Mesothelial cell of epicardium (in vitro differentiated cells): ENCODE measurements at places on chromosomes 16 and 17. TPM values are rescaled to one million over a fixed set of nuclear protein-coding genes. Genes with fewer than 3 reads are reported as not detected.

DNA sequence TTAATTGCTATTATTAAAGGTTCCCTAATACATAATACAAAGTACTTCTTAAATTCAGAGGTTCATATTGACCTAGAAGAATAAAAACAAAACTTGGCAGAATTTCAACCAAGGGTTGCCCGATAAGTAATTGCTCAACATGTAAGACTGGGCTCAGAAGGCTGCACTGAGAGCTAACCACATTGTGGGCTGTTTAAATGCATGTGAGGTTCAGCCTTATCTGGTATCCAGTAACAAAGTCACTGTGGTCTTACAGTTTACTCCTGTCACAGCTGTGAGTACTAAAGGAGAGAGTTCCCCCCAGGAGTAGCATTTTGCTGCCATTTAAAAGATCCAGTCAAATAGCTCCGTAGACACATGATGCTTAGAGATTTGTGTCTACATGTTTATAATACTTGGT lies 1.6 kb upstream of the DHRS11 start:
- no peak for DNase-seq
- H3K27me3 ChIP-seq = no peaks in the 10 kb centered on the region
- peaks cover 18% of the 10 kb centered on the region for H3K4me1 ChIP-seq
- no peak overlapping the region for H3K27ac ChIP-seq

DNA sequence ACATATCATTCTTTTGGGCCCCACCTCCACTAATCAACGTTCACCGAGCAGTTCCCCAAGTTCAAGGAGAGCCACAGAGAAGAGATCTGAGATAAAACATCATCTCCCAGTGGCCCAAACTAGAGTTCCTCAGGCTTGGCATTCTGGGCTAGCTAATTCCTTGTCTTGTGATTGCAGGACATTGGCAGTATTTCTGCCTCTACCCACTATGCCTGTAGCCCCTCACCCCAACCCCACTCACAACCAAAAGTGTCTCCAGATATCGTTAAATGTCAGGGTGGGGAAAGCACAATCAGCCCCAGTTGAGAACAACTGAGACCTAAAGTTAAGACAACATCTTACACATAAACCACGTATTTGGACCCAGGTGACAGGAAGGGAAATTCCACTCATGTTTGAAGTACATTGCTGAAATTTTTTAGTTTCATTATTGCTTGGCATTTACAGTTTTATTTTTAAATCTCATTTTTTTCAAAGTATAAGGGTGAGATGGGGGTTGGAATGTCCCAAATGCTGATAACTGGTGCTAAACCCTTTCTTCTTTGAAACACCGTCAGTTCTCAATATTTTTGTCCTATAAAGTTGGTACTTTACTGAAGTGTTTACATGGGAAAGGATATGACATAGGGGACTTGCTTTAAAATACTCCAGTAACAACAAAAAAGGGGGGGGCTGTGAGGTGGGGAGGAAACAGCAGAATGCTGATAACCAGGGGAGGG lies 13.6 kb downstream of the ZC3H7A start:
- H3K36me3 ChIP-seq = peaks cover 10% of the 10 kb centered on the region
- H3K27me3 ChIP-seq = no peaks in the 10 kb centered on the region
- peak overlapping the region; percentile 20 for H3K4me3 ChIP-seq
- no peak for DNase-seq
- peak overlapping the region; percentile 97 for H3K27ac ChIP-seq

GRCh38 chr16:76303637-76304314 lies 26.6 kb downstream of the CNTNAP4 start:
- H3K27ac ChIP-seq = no peak overlapping the region
- no peaks in the 10 kb centered on the region for H3K4me1 ChIP-seq
- no peak for DNase-seq
- H3K36me3 ChIP-seq = no peaks in the 10 kb centered on the region

DNA sequence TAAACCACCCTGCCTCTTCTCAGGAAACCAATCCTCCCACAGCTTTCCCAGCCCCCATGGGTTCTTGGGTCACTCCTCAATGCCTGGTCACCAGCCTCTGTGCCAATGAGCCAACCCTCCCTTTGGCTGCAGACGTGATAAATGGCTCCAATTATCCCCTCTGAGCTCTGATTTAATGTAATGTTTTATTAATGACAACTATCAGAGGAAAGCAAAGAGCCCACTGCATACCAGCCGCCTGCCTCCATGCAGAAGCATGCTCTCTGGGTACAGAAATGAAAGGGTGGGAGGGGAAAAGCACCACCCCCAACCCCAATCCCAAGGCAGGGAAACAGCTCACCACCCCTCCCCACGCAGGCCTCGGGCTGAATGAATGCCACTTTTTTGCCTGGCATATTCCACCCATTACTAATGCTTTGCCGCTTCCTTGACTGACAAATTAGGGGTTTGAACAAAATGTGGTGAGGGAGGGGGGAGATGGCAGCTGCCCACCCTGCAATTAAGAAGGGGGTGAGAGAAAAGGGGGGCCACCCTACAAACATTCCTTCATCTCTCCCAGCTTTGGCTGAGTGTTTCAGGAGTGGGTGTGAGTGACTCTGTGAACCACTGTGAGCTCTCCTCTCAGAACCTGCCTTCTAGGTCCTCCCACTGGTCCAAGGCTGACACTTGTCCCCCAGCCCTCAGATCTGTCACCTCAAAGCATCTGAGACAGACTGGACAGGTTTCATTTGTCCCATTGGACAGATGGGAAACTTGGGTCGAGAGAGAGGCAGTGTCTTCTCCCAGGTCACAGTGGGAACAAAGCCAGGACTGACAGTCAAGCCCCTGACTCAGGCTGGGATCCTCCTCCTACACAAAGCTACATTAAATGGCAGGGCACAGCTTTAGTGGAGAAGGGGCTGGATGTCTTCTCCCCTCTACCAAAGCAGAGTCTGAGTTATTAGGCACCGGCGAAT lies 161.5 kb downstream of the TMEM132E start:
- H3K27ac ChIP-seq = no peak overlapping the region
- peaks cover 33% of the 10 kb centered on the region for H3K27me3 ChIP-seq
- H3K4me3 ChIP-seq = no peak overlapping the region
- no peaks in the 10 kb centered on the region for H3K4me1 ChIP-seq

- H3K27me3 ChIP-seq = no peaks in the 10 kb centered on the region
- H3K27ac ChIP-seq = no peak overlapping the region
- peaks cover 14% of the 10 kb centered on the region for H3K4me1 ChIP-seq
- H3K36me3 ChIP-seq = peaks cover 2% of the 10 kb centered on the region
- no peak overlapping the region for H3K4me3 ChIP-seq
Observed at GRCh38 chr16:78633551-78633950, 534.1 kb downstream of the WWOX start.

DNA sequence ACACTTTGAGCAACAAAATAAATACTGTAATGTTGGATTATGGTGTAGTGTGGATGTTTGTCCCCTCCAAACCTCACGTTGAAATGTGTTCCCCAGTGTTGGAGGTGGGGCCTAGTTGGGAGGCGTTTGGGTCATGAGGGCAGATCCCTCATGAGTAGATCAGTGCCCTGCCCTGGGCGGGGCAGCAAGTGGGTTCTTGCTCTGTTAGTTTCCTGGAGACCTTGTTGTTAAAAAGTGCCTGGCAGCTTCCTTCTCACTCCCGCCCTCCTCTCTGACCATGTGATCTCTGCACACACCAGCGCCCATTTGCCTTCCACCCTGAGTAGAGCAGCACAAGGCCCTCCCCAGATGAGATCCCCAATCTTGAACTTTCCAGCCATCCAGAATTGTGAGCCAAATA lies 67.7 kb downstream of the MPRIP start:
- peaks cover 3% of the 10 kb centered on the region for H3K36me3 ChIP-seq
- no peaks in the 10 kb centered on the region for H3K27me3 ChIP-seq
- peak overlapping the region; percentile 62 for H3K27ac ChIP-seq
- DNase-seq = no peak

- no peak overlapping the region for H3K4me3 ChIP-seq
- H3K27ac ChIP-seq = peak overlapping the region; percentile 61
- DNase-seq = no peak
Observed at GRCh38 chr17:16444258-16444886, 29.0 kb downstream of the TRPV2 start.

DNA sequence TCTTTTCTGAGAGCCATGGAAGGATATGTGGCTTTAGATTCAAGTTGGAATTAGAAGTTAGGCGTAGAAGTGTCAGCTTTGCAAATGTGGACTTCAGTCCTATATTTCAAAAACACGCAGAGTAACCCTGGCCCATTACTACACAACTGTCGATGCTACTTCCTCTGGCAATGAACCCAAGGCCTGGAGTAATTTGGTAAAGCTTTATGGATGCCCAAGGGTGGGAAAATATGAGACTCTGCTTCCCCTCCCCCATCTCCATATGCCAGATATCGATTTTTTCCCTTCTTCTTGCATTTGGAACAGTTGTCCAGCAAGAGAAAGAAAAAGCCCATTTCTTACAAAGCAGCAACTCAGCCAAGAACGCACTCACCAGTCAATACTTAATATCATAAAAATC lies 2.9 kb upstream of the MAP1LC3B start:
- no peaks in the 10 kb centered on the region for H3K36me3 ChIP-seq
- H3K4me1 ChIP-seq = peaks cover 32% of the 10 kb centered on the region
- no peak overlapping the region for H3K4me3 ChIP-seq
- peak overlapping the region; percentile 72 for H3K27ac ChIP-seq
- DNase-seq = no peak

DNA sequence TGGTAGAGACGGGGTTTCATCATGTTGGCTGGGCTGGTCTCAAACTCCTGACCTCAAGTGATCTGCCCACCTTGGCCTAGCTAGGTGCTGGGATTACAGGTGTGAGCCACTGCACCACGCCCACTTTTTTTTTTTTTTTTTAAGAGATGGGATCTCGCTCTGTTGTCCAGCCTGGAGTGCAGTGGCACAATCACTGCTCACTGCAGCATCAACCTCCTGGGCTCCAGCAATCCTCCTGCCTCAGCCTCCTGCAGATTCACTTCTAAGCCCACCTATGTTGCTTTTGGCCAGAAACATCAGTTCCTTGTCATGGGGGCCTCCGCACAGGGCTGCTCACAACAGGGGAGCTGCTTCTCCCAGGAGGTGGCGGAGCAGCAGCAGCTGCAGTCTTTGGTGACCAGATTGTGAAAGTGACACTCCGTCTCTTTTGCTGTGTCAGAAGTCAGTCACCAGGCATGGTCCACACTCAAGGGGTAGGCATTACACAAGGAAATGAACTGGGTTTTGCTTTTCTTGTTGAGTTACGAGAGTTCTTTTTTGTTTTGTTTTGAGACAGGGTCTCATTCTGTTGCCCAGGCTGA lies 4.5 kb upstream of the NME4 start:
- peaks cover 3% of the 10 kb centered on the region for H3K36me3 ChIP-seq
- H3K4me1 ChIP-seq = peaks cover 30% of the 10 kb centered on the region
- no peaks in the 10 kb centered on the region for H3K27me3 ChIP-seq
- H3K27ac ChIP-seq = no peak overlapping the region
- no peak for DNase-seq

- no peak for DNase-seq
- H3K27me3 ChIP-seq = no peaks in the 10 kb centered on the region
- no peaks in the 10 kb centered on the region for H3K4me1 ChIP-seq
- H3K27ac ChIP-seq = no peak overlapping the region
- no peak overlapping the region for H3K4me3 ChIP-seq
Observed at GRCh38 chr17:65345261-65346005, 208.3 kb downstream of the RGS9 start.

- no peak for DNase-seq
- H3K27me3 ChIP-seq = peaks cover 22% of the 10 kb centered on the region
- H3K36me3 ChIP-seq = no peaks in the 10 kb centered on the region
- H3K27ac ChIP-seq = no peak overlapping the region
- no peaks in the 10 kb centered on the region for H3K4me1 ChIP-seq
Observed at GRCh38 chr17:11302401-11303186, 61.6 kb downstream of the SHISA6 start.

DNA sequence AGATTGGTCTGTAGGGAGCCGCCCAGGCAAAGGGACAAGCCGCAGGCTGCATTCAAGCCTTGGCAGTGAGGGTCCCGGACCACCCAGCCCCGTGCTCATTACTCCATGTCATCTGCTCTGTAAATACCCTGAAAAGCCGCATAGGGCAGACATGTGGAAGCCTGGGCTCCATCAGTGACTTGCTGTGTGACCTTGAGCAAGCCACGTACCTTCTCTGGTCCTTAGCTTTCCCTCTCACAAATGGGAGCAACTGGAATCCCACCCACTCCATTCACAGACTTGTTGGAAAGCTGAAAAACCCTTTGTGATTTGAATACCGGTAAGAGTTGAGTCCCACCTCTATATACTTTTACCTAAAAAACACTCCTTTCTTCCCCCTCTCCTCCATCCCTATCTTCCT lies 11.9 kb downstream of the CAMKK1 start:
- H3K36me3 ChIP-seq = peaks cover 2% of the 10 kb centered on the region
- no peak for DNase-seq
- peaks cover 10% of the 10 kb centered on the region for H3K4me1 ChIP-seq
- H3K4me3 ChIP-seq = no peak overlapping the region
- H3K27ac ChIP-seq = no peak overlapping the region
- no peaks in the 10 kb centered on the region for H3K27me3 ChIP-seq

DNA sequence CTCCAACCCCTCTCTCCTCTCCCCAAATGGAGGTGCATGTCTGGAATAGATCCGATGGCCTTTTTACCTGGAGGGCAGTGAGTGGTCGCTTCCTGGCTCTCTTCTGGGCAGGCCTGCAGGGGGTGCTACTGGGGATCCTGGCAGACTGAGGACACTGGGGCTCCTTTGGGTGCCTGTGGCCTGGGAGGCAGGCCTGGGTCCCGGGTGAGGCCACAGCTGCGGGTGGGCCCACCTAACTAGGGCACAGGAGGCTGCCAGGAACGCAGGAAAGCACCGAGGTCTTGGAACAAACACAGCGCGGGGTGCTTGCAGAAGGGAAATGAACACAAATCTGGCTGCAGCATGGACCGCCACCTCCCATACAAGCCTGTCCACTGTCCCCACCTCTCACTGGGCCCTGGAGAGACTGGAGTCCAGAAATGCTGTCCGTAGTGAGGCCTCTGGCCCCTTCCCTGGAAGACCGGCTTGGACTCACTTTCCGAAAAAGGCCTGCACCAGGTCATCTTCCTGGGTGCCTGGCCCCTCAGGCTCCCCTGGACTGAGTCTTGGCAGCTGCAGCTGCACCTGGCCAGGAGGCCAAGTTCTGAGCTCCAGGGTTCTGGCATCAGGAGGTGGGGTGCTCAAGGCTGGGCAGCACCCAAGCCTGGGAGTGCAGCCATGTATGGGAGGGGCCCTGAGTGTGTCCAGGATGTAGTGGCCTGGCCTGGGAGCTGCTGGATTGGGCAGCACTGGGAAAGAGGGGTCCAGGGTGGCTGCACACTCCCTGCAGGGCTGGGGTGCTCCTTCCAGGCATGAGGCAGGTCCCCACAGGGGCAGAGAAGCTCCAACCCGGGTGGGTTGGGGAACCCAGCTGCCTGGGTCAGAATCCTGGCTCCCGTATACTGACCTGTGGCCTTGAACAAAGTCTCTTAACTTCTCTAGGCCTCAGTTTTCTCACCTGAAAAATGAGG lies 195.1 kb downstream of the IRF8 start:
- no peak overlapping the region for H3K27ac ChIP-seq
- peaks cover 52% of the 10 kb centered on the region for H3K27me3 ChIP-seq
- H3K4me3 ChIP-seq = no peak overlapping the region

- DNase-seq = no peak
- no peak overlapping the region for H3K27ac ChIP-seq
- peaks cover 2% of the 10 kb centered on the region for H3K27me3 ChIP-seq
- no peaks in the 10 kb centered on the region for H3K4me1 ChIP-seq
Observed at GRCh38 chr16:30830072-30830417, 43.0 kb upstream of the ZNF629 start.

Gene TRPV2
- total RNA-seq = 1.9 to 4.5 TPM (median 2.1 TPM) in 3 replicates

Gene GAST
- not detected in 3 replicates for total RNA-seq
